ENCODE measurements at places on chromosomes 5 and 9. TPM values are rescaled to one million over a fixed set of nuclear protein-coding genes. Genes with fewer than 3 reads are reported as not detected.

The PCDHB14 gene
- not detected for total RNA-seq

The PCDHB9 gene
- total RNA-seq: not detected

The SURF6 gene
- 9.3 TPM for total RNA-seq

The FLT4 gene
- total RNA-seq: 0.45 TPM

The SPINK13 gene
- total RNA-seq: not detected

The IL5 gene
- 3.3 TPM for total RNA-seq

DNA sequence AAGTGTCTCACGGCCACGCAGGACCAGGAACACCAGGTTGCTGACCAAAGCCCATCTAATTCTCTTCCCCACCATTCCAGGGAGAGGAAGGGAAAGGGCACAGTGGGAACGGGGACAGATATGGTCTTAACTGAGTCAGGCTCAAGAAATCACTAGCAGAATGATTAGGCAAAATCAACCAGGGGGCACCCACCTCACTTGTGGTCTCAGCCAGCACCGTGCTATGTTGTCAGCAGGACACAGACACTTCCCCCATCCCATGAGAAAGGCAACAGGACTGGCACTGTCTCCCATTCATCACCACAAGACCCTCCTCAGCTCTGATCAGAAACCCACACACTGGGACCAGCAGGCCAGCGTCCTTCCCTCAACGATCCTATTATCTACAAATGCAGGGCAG is 2.9 kb downstream of the BICD2 start:
- H3K27ac ChIP-seq: no peak overlapping the region
- no peak overlapping the region for H3K4me3 ChIP-seq
- H3K36me3 ChIP-seq: no peaks in the 10 kb centered on the region
- peaks cover 36% of the 10 kb centered on the region for H3K4me1 ChIP-seq
- DNase-seq: no peak

- H3K36me3 ChIP-seq: no peaks in the 10 kb centered on the region
- no peak overlapping the region for H3K27ac ChIP-seq
- peak overlapping the region; percentile 69 for H3K4me3 ChIP-seq
- no peak for DNase-seq
Observed at GRCh38 chr5:55232271-55232984, 980 bp downstream of the CCNO start.

DNA sequence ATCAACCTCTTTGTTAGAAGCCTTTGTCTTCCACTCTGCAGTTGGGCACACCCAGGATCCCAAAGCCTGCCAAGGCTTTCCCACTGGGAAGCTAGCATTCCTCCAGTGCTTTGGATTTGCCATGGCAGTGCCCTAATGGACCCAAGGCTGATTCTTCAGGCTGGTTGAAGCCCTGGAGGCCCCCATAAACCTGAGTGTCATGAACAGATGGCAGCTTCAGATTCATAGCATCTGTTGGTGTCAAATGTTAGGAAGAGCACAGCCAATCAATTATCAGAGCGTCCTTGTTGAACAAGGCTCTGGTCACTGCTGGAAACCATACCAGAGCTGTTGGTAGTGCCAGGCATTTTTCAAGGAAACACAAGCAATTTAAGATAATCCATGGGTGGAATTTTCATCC is 241.1 kb upstream of the KLF4 start:
- no peak overlapping the region for H3K27ac ChIP-seq
- H3K4me3 ChIP-seq: no peak overlapping the region
- no peak for DNase-seq
- no peaks in the 10 kb centered on the region for H3K4me1 ChIP-seq
- H3K27me3 ChIP-seq: no peaks in the 10 kb centered on the region

GRCh38 chr9:74497748-74498620 is 849 bp downstream of the RORB start:
- H3K4me3 ChIP-seq: peak overlapping the region; percentile 83
- peak; percentile 20 for DNase-seq
- peaks cover 29% of the 10 kb centered on the region for H3K4me1 ChIP-seq
- H3K27me3 ChIP-seq: peaks cover 51% of the 10 kb centered on the region
- H3K27ac ChIP-seq: peak overlapping the region; percentile 11
- peaks cover 5% of the 10 kb centered on the region for H3K36me3 ChIP-seq

GRCh38 chr5:126680191-126680817 is 79.6 kb downstream of the PHAX start:
- H3K27me3 ChIP-seq: peaks cover 2% of the 10 kb centered on the region
- no peak overlapping the region for H3K4me3 ChIP-seq
- no peak for DNase-seq
- H3K27ac ChIP-seq: no peak overlapping the region
- H3K36me3 ChIP-seq: no peaks in the 10 kb centered on the region

DNA sequence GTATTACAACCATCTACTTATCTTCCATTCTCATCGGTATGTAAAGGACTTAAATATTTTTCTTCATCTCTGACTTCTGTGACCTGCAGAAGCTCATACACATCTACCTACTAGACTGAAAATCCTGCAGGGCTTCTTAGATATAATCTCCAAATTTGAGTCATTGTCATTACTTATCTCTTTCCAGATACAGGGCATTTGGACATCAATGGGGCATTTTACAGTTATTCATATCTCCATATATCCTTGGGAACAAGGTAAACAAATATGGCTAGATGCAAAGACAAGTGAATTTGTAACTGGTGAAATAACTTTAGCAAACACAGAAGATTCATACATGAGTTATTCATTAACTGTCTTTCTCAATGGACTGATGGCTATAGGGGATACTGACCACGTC is 37.7 kb upstream of the IL7R start:
- peaks cover 59% of the 10 kb centered on the region for H3K4me1 ChIP-seq
- H3K27me3 ChIP-seq: no peaks in the 10 kb centered on the region
- H3K4me3 ChIP-seq: no peak overlapping the region
- H3K36me3 ChIP-seq: peaks cover 10% of the 10 kb centered on the region
- peak overlapping the region; percentile 22 for H3K27ac ChIP-seq

DNA sequence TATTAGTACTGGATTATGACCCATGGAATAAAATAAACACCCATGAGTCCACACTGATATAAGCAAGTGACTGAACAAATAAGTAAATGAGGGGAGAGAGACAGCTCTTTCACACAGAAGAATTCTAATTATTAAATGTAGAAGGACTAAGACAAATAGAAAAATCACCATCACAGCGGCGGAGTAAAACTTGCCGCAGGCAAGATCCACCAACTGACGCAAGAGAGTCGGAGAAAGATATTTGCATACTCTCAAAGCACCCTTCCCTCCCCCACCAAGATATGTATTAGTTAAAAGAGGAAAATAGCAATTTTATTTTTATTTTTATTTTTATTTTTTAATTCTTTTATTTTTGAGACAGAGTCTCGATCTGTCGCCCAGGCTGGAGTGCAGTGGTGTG is 14.6 kb upstream of the N4BP3 start:
- peaks cover 4% of the 10 kb centered on the region for H3K36me3 ChIP-seq
- no peak for DNase-seq

DNA sequence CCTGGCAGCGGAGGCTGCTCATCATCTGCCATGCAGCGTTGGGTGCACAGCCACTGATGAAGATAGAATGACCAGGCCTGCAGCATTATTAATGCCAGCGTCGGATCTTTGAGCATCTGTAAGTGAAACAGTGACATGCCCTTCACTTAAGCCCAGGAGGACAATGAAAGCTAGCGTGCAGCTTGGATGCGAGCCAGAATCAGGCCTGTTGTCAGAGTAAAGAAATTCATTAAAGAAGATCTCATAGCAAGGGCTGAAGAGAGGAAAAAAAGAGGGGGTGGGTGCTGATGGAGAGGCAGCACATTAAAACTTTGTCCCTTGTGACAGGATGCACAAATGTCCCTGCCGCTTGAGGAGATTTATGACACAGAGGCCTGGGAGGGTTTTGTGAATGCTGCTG is 186.1 kb upstream of the MAST4 start:
- no peaks in the 10 kb centered on the region for H3K36me3 ChIP-seq
- H3K4me1 ChIP-seq: no peaks in the 10 kb centered on the region
- no peak overlapping the region for H3K4me3 ChIP-seq
- H3K27ac ChIP-seq: no peak overlapping the region
- no peaks in the 10 kb centered on the region for H3K27me3 ChIP-seq

DNA sequence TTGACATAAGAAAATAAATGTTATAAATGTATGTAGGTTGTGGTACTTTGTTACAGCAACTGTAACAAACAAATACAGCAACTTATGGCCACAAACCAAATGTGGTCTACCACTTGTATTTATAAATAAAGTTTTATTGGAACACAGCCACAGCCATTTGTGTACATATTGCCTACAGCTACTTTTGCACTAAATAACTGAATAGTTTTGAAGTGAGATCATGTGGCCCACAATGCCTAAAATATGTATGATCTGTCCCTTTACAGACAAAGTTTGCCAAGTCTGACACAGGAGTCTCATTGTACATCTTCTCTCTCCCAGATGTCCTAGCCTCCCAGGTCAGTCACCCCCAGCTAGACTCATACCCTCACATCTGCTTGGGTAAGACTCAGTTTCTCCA is 283.6 kb upstream of the PRDM9 start:
- H3K27ac ChIP-seq: no peak overlapping the region
- H3K27me3 ChIP-seq: no peaks in the 10 kb centered on the region
- H3K36me3 ChIP-seq: no peaks in the 10 kb centered on the region

DNA sequence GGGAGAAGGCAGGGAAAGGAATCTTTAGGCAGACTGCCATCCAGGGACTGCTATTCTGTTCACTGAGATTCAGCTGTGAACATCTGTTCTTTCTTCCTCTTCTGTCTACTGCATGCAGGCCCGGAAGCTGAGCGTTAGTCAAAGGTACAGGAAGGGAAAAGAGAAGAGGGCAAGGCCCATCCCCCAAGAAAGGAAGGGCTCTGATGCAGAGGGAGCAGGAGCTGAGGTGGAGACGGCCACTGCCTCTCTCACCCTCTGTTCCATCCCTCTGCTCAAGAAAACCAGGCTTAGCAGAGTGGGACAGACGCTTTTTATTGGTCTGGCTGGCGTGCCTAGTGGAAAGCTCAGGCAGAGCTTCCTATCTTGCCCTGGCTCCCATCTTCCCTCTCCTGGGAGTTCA is 57.6 kb downstream of the PFDN1 start:
- H3K27me3 ChIP-seq: no peaks in the 10 kb centered on the region
- no peak overlapping the region for H3K4me3 ChIP-seq
- peak overlapping the region; percentile 54 for H3K27ac ChIP-seq

DNA sequence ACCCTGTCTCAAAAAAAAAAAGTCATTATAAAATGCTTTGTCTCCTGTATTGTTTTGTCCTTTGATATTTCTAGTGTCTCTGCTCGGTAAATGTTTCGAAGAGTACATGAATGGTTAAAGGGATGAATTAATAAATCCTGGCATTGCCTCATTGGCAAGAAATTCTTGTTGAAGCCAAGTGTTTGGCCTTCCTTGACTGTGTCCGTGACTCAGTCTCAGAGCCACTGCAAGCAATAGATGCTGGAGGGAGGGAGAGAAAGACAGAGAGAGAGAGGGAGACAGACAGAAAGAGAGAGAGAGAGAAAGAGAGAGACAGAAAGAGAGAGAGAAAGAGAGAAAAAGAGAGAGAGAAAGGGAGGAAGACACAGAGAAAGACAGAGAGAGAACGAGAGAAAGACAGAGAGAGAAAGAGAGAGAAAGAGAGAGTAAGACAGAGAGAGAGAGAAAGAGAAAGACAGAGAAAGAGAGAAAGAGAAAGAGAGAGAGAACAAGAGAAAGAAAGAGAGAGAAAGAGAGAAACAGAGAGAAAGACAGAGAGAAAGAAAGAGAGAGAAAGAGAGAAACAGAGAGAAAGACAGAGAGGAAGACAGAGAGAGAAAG is 72.5 kb upstream of the RXRA start:
- no peaks in the 10 kb centered on the region for H3K36me3 ChIP-seq
- H3K27me3 ChIP-seq: no peaks in the 10 kb centered on the region
- DNase-seq: no peak
- H3K4me3 ChIP-seq: no peak overlapping the region
- no peaks in the 10 kb centered on the region for H3K4me1 ChIP-seq

- no peak overlapping the region for H3K27ac ChIP-seq
- H3K4me3 ChIP-seq: no peak overlapping the region
- H3K36me3 ChIP-seq: no peaks in the 10 kb centered on the region
- peaks cover 19% of the 10 kb centered on the region for H3K27me3 ChIP-seq
- DNase-seq: no peak
Observed at GRCh38 chr5:78690253-78690972, 41.8 kb upstream of the LHFPL2 start.

DNA sequence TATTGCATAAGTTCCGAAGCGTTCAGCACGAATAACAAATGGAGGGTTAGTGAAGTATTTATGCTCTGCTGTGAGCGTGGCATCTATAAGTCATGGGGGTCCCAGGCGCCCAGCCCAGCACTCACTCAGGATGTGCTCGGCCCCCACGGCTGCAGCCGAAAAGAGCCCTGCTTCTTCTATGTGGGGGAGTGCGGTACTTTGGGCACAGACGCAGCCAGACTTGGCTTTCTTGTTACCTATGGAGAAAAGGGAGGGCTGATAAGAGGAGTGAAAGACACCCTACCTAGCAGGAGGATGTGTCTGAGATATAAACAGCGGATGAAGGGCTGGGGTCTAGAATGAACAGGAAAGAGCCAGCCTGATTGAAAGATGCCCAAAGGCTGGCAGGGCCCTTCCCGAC is 51.4 kb downstream of the MRPL36 start:
- DNase-seq: no peak
- no peak overlapping the region for H3K27ac ChIP-seq
- peaks cover 2% of the 10 kb centered on the region for H3K27me3 ChIP-seq
- no peak overlapping the region for H3K4me3 ChIP-seq
- no peaks in the 10 kb centered on the region for H3K36me3 ChIP-seq

DNA sequence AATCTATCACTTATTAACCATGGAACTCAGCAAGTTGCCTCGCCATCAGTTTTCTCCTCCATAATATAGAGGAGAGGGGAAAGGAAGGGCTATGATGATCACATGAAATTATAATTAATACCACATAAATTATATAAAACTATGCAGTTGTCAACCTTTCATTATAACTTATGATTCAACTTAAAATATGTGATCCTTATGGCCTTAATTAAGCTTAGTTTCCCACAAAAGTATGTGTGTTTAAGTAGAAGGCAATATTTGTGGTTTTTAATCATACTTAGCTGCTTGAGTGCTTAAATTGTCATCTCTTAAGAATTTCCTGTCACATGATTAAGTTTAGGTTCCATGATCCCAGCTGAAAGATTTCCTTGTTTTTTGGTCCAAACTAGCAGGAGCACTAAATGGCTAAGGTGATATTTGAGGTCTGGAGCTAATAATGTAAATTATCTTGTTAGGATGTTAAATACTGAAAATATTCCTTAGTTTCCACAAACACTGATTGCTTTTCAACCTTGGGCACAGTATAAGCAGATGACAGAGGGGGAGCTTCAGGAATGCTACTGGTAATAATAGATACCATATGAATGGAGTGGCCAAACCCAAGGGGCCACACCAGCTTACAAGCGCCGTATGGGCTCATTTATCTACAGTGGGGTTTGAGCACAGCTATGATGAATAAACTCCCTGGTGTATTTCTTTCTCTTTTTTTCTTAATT is 26.4 kb upstream of the F2R start:
- no peak overlapping the region for H3K4me3 ChIP-seq
- peaks cover 25% of the 10 kb centered on the region for H3K4me1 ChIP-seq
- no peak for DNase-seq
- H3K27ac ChIP-seq: no peak overlapping the region

- no peak overlapping the region for H3K4me3 ChIP-seq
- H3K4me1 ChIP-seq: no peaks in the 10 kb centered on the region
- H3K27ac ChIP-seq: no peak overlapping the region
- H3K27me3 ChIP-seq: no peaks in the 10 kb centered on the region
- DNase-seq: no peak
Observed at GRCh38 chr5:2011481-2012411, 129.0 kb upstream of the IRX4 start.
